ENCODE measurements at places on chromosomes 4 and X.

GRCh38 chr4:26206339-26206738 lies 114.5 kb upstream of the RBPJ start:
- no peak for DNase-seq

- DNase-seq: no peak
Measured at GRCh38 chr4:151687021-151687640, 73.7 kb downstream of the GATB start.

DNA sequence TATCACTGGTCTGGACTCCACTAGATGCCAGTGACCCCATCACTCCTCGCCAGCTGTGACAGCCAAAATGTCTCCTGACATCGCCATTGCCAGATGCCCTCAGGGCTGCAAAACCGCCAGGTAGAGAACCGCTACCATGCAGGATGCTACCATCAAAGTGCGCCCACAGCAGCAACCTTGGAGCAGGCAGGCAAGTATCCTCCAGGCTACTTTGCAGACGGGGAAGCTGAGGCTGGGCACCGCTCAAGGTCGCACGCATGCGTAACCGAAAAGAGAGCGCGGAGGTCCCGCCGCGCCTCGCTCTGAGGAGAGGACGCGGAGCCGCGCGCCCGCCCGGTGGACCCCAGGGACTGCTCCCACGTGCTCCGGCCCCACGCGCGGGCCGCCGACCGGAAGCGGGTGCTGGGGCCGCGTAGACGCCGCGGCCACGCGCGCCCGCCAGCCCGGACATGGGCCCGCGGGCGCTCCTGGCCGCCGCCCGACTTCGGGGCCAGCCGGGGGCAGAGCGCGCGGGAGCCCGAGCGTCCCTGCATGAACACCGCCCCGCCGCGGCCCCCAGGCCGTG lies at the start of gene STS:
Gene STS, plus strand, starts transcription at position 300 of the 565 bp plus-strand sequence. CDS start 105,488 bp downstream, outside the sequence.
- no peak for DNase-seq

DNA sequence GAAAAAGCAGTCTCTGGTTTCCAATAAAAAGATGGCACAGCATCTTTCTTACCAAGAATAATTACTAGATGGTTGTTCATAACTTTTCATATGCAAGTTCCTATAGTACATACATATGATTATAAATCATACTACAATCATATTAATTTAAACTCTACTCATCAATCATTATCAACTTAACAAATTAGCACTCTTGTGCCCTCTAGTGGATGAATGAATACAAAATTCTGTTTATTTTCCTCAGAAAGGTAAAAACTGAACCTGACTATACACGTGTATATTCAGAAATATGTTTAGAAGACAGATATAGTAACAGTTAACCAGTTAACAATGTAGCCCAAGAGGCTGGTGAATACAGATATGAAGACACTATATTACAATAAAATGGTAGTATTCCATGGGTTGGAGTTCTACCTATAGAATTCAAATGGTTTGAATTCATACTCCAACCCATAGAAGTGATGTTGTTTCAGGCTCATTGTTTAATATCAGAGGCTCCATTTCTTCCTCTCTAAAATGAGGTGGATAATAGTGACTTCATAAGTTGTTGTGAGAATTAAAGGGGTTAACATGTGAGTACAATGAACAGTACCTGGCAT lies 100.0 kb downstream of the ADAMTS3 start:
- DNase-seq: no peak

GRCh38 chrX:6852869-6853268 lies 294.6 kb upstream of the STS start:
- no peak for DNase-seq

- DNase-seq: no peak
Measured at GRCh38 chr4:84905646-84906045, 60.8 kb downstream of the WDFY3 start.
